ENCODE measurements at places on chromosomes 4 and X. TPM values are rescaled to one million over a fixed set of nuclear protein-coding genes. Genes with fewer than 3 reads are reported as not detected.

- no peaks in the 10 kb centered on the region for H3K36me3 ChIP-seq
- no peak overlapping the region for H3K27ac ChIP-seq
- H3K4me3 ChIP-seq, result no peak overlapping the region
- no peaks in the 10 kb centered on the region for H3K4me1 ChIP-seq
Measured at GRCh38 chr4:35325908-35326453, 918.3 kb downstream of the ARAP2 start.

DNA sequence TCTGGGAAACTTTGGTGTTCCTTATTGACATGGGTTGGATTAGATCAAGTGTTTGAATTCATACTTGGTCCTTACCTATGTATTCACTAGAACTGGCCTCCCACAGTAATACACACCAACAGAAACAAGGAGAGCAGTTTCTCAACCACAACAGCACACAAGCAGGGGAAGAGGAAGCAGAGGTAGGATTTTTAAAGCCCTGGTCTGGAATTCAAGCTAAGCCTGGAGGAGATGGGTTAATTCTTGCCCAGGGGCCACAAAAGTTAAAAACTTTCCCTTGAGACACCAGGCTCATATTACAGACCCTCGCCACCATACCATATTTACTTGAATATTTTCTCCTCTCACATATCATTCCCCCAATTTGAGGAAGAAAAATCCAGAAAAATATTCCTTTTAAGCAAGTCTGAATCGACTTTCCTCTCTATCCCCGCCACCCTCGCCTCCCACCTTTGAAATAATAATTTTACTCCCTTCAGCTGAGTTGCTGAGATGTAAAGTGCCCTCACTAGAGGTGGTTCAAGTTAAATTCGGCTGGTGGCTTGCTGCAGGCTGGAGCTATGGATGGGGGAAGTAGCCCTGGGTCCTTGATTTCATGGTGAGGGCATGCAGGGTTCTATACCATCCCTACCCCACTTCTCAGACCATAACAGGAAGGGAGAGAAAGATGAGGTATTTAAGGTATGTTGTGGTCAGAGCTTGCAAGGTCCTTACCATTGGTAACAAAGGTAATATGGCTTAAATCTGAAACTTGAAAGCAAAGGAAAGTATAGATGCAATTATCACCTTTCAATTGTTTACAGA is 440.2 kb downstream of the INPP4B start:
- no peaks in the 10 kb centered on the region for H3K27me3 ChIP-seq
- no peaks in the 10 kb centered on the region for H3K36me3 ChIP-seq
- H3K4me3 ChIP-seq, result no peak overlapping the region
- H3K4me1 ChIP-seq, result peaks cover 30% of the 10 kb centered on the region
- DNase-seq, result no peak

GRCh38 chr4:13540446-13541175 is 3.7 kb downstream of the NKX3-2 start:
- H3K27ac ChIP-seq, result no peak overlapping the region
- peaks cover 100% of the 10 kb centered on the region for H3K27me3 ChIP-seq
- no peak overlapping the region for H3K4me3 ChIP-seq
- DNase-seq, result no peak

CXCL5 gene
- total RNA-seq, result 0.12 TPM

POLN gene
- total RNA-seq, result 1.5 TPM

- no peak overlapping the region for H3K27ac ChIP-seq
- H3K4me1 ChIP-seq, result peaks cover 3% of the 10 kb centered on the region
- no peaks in the 10 kb centered on the region for H3K36me3 ChIP-seq
- no peak overlapping the region for H3K4me3 ChIP-seq
- no peak for DNase-seq
- no peaks in the 10 kb centered on the region for H3K27me3 ChIP-seq
Measured at GRCh38 chr4:188198982-188199792, 59.9 kb downstream of the TRIML1 start.

Data from neural progenitor cell (in vitro differentiated cells).